ENCODE measurements at places on chromosomes 5 and 9. TPM values are rescaled to one million over a fixed set of nuclear protein-coding genes. Genes with fewer than 3 reads are reported as not detected.
A peak's percentile ranks its signal among the peaks of the same experiment; 100 is the strongest.

GRCh38 chr5:122182491-122182921, 53.2 kb downstream of the ZNF474 start:
- no peaks in the 10 kb centered on the region for H3K27me3 ChIP-seq
- H3K4me3 ChIP-seq, result no peak overlapping the region
- peak overlapping the region; percentile 44 for H3K27ac ChIP-seq
- H3K36me3 ChIP-seq, result no peaks in the 10 kb centered on the region
- no peak for DNase-seq

- no peak overlapping the region for H3K27ac ChIP-seq
- H3K4me1 ChIP-seq, result peaks cover 6% of the 10 kb centered on the region
- H3K36me3 ChIP-seq, result no peaks in the 10 kb centered on the region
- no peak overlapping the region for H3K4me3 ChIP-seq
- DNase-seq, result no peak
- no peaks in the 10 kb centered on the region for H3K27me3 ChIP-seq
These were observed 243.6 kb downstream of the DENND1A start for GRCh38 chr9:123686131-123686828.

DNA sequence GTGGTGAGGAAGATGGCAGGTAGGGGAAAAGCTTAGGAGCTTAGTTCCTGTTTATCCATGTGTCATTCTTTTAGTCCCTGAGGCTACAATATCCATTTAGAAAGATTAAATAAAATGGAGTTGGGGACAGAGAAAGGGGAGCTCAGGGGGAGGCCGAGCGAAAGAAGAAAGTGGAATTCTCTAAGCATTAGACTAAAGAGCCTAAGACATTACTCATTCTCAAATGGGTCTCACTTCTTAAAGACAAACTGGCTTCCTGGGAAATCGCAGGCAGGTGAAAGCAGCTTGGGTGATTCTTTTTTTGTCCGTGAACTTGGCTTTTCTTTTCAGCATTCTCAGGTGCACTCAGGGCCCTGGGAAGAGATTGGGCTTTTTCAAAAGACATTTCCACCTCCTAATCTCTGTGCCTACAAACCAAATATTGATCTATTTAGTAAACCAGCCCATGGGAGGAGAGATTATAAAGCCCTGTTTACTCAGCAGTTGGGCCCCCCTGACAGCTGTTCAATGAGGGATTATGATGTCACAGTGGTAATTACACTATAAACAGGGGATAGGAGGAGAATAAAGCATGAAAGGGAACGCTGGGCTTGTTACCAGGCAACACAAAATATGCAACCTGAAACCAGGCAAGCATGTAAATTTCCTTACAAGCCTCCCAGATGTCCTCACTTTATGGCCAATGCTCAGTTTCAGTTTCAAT, 584.0 kb downstream of the ACTL7B start:
- H3K27ac ChIP-seq, result peak overlapping the region; percentile 48
- no peak for DNase-seq
- peaks cover 14% of the 10 kb centered on the region for H3K4me1 ChIP-seq
- H3K36me3 ChIP-seq, result no peaks in the 10 kb centered on the region
- no peaks in the 10 kb centered on the region for H3K27me3 ChIP-seq

DNA sequence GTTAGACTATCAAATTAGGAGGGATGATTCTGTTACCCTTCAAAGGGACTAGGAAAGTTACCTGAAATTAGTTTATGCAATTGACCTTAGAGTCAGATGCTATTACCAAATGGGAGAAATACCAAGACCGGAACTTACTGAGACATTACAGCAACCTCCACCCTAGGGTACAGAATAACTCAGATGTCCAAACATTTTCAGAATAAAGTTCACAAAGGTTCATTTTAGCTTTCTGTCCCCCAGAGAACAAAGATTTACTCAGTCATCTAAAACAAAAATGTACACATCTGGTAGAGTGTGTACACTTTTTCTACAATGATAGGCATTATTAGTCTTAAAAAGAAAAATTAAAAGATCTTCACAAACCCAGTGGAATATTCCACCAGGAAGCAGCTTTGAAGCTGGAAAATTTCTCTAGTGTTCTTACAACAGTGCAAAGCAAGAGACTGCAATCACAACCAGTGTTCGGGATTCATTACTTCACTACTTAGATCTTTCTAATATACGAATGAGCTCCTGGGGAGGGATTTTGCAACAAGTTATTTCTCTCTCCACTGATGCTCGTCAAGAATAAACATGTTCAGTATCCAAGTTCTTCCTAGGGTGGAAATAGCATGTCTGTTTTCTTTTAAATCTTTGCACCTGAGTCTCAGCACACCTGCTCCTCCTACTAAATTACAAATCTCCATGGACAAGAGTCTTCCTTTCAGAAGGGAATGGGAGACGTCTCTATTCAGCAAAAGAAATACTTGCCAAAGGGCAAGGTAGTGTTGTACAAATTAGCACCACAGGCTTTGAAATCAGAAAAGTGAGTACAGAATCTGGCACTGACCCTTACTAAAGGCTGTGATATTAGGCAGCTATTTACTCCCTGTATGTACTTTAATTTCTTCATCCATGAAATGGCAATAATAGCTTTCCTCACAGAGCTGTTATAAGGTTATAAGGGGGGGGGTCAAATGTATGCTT, 8.8 kb downstream of the ETF1 start:
- no peak for DNase-seq
- H3K27ac ChIP-seq, result no peak overlapping the region
- H3K27me3 ChIP-seq, result no peaks in the 10 kb centered on the region
- no peak overlapping the region for H3K4me3 ChIP-seq

EQTN gene
- not detected for total RNA-seq

Measured in lower lobe of right lung (tissue), 2 donors.